ENCODE measurements at places on chromosomes 4 and X. TPM values are rescaled to one million over a fixed set of nuclear protein-coding genes. Genes with fewer than 3 reads are reported as not detected.

KIT gene
- total RNA-seq: 8.7 TPM

PRDM5 gene
- 9.9 TPM for total RNA-seq

TAF1 gene
- 67.9 TPM for total RNA-seq

SYTL4 gene
- total RNA-seq: 25.7 TPM

PCDH7 gene
- total RNA-seq: 44.3 TPM

AREG gene
- 4.2 TPM for total RNA-seq

TLR3 gene
- total RNA-seq: 4.3 TPM

PPARGC1A gene
- total RNA-seq: 9.2 TPM

PAGE5 gene
- 11.1 TPM for total RNA-seq

PNMA6E gene
- 6.9 TPM for total RNA-seq

XK gene
- total RNA-seq: 3.2 TPM

TBC1D8B gene
- 17.4 TPM for total RNA-seq

GRIA2 gene
- 5.1 TPM for total RNA-seq

MSMO1 gene
- 45.0 TPM for total RNA-seq

TCEAL4 gene
- 127 TPM for total RNA-seq
